ENCODE measurements at places on chromosomes 12 and 14.
A peak's percentile ranks its signal among the peaks of the same experiment; 100 is the strongest.

GRCh38 chr12:55780685-55781084 is 36.8 kb downstream of the SARNP start:
- DNase-seq = no peak

DNA sequence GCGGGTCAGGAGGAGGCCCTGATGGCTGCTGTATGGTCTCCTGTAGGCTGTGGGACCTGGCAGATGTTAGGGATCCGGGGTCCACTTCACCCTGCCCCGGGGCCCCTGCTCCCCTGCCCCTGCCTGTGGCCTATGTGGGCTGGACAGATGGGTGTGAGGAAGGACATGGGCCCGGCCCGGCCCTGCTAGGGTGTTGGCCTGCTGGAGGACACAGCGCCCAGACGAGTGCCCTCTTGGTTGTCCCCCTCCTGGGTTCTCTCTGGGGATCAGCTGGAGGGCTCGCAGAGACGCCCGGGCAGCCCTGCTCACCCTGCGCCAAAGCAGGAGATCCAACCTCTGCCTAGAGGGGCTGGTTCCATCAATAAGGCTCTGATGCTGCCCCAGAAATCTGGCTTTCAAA is 36.2 kb downstream of the BEGAIN start:
- DNase-seq = no peak

DNA sequence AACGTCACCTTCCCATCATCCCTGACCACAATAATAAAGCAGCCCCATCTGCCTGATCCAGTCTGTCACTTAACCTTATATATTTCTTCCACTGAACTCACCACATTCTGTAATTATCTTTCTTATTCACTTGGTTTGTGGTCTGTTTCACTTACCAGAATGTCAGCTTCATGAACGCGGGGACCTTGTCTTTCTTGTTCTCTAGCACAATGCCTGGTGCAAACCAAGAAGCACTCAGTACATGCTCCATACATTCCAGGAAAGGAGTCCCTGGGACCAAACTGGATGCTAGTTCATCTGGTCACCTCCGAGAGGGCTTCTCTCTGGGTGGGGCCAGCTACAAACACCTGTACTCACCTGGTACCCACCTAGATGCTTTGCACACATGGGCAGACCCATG is 17.4 kb upstream of the ANKRD33 start:
- DNase-seq = no peak

DNA sequence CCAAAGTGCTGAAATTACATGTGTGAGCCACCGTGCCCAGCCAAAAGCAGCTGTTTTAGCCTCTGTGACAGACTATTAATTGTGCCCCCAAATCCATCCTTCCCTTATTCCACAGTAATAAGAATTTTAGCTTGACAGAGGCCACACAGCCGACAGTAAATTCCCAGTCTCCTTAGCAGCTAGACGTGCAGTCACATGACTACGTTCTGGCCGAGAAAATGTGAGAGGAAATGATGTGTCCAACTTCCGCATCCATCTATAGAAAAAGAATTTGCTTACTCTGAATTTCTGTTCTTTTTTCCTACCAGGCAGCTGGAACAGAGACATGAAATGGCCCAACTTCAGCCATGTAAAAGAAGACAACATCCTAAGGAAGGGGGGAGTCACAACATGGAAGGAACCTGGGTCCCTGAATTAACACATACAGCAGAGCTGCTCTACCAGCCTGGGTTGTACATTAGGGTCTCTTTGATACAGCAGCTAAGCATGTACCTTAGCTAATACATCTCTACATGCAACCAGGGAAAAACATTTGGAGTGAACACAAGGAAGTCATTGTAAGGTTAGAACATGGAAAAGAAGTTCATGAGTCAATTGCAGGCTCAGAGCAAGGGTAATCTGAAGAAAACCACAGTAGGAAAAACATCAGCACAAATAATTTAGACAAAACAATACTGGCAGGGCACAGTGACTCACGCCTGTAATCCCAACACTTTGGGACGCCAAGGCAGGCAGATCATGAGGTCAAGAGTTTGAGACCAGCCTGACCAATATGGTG is 35.5 kb downstream of the CIT start:
- no peak for DNase-seq

DNA sequence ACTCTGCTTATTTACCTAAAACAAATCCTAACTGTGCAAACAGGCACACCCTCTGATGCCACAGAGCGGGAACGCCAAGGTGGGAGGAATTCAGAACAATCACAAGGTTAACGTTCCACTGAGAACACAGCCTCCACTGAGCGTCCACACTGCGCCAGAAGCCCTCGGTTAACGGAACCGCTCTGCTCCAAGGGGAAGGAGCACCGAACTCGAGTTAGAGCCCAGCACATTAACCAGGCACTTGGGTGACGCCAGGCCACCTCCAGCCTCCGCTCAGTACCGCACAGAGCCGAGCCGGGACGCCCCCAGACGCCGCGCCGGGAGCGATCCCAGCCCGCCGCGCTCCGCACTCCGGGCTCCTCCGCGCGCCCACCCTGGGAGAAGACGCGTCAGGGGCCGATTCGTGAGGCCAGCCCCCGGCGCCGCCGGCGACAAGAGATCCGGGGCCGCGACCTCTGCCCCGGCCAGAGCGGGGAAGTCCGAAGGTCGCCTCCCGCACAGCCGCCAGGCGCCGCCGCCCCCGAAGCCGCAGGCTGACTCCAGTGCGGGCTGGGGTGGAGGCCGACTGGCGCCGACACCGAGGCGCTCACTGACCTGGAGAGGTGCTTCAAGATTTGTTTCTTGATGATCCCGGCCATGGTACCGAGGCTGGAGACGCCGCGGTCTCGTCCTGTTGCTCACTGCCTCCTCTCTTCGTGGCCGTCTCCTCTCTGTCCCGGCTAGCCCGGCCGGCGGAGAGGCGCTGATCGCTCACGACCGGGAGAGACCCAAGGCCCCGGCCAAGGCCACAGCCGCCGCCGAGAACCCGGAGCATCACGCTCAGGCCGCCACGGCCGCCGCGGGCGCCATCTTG is 450 bp downstream of the BLTP3B start:
- peak; percentile 53 for DNase-seq

DNA sequence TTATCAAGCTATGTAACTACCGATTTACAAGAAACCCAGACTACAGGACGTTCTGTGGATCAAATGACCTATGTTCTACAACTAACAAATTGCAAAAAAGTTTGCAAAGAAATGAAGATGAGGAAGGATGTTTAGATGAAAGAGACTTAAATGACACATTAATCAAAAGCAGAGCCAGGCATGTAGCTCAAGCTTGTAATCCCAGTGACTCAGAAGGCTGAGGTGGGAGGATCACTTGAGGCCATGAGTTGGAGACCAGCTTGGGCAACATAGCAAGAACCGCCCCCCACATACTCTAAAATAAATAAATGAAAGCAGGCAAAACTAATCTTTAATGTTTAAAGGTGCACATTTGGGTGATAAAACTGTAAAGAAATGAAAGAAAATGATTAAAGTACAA is 331.9 kb downstream of the BTG1 start:
- DNase-seq = no peak

- DNase-seq = no peak
Measured at GRCh38 chr14:83632375-83632774, 1897.6 kb upstream of the FLRT2 start.

- DNase-seq = no peak
Measured at GRCh38 chr12:51891843-51892242, 3.9 kb downstream of the ANKRD33 start.

Measured in activated CD4-positive, alpha-beta T cell treated with anti-CD3 and anti-CD28 coated beads, Interleukin-2, amount 50 U/mL, for 48 hours (primary cell).